Left cardiac atrium (tissue), 4 donors: ENCODE measurements at places on chromosomes 4 and X. TPM values are rescaled to one million over a fixed set of nuclear protein-coding genes. Genes with fewer than 3 reads are reported as not detected.

GRCh38 chr4:40247350-40247749 lies 50.5 kb downstream of the RHOH start:
- DNase-seq = no peak

Gene HMGB2
- 40.0 TPM for total RNA-seq

Gene CORIN
- 106 TPM for total RNA-seq

Gene PAGE5
- not detected for total RNA-seq

DNA sequence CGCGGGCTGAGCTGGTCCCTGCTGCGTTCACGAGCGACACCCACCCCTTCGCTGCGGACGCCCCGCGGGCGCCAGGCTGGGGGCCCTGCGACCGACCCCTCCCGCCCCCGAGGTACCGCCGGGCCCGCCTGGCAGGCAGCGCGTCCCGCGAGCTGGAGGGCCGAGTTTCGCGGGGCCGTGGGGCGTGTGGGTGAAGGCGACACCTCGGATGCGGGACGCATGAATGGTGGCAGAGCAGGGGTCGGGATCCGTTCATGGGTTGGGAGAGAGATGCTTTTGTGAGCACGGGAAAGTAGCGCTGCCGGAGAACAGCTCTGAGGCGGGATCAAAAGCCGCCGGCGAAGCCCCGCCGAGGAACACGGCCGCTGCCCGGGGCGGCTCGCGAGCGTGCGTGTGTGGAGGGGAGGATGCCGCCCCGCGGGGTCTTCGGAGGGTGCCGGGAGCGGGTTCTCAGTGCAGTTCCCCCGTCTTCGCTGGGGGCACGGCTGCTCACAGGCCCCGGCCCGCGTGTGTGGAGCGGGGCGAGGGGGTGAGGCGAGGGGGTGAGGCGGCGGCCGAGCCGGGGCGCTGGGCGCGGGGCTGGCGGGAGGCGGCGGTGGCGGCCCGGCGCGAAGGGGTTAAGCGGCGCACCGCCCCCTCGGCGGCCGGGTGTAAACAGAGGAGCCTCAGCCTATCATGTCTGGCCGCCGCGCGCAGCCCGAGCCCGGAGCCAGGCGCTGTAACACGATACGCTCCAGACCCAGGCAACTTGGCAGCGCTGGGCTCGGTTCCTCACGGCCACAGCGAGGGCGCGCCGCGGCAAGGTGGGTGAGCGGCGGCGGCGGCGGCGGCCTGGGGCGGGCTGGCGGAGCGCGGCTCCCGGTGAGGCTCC lies 205.3 kb downstream of the TENM3 start:
- DNase-seq = peak; percentile 92

Gene CYLC1
- not detected for total RNA-seq

- no peak for DNase-seq
These were observed 72.8 kb upstream of the CAMK2D start for GRCh38 chr4:113834298-113834697.

GRCh38 chr4:76969941-76970529 lies 20.5 kb downstream of the SEPTIN11 start:
- DNase-seq = no peak

DNA sequence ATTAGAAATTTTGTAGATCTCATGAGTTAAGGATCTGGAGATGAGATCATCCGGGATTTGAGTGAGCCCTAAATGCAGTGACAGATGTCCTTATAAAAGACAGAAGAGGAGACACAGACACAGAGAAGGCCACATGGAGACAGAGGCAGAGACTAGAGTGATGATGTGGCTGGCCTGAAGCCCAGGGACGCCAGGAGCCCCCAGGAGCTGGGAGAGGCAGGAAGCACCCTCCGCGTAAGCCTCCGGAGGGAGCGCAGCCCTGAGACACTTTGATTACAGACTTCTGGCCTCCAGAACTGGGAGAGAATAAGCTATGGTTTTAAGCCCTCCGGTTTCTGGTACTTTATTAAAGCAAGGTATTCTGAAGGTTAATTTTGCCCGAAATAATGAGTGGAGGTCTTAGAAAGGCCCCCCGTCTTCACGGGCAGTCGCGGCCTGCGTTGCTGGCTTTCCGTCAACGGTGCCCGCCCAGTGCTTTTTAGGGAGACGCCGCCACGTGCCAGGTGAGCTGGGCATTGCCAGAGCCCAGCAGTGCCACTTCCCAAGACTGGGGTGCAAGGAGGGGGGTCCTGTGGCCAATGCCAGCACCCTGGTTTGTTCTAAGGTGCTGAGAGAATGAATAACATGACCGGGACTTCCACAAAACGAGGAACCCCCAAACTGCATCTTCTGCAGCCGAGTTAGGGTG lies 8.1 kb downstream of the DHRSX start:
- no peak for DNase-seq

DNA sequence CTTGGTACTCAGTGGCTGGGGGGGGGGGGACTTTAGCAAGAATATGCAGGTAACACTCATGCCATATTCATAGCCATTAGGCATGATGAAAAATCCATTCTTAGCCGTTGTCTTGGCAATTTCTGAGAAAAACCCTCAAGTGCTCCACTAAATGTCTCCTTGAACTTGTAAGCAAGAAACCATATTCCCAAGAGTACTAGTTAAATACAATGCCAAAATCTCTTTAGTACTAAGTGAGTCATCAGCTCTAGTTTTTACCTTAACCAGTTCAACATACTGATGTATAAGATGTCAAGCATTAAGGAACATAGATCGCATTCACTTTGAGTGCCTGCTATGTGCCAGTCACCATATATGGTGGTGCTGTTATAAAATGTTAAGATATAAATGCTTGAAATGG lies 27.5 kb downstream of the UBE2D3 start:
- no peak for DNase-seq

DNA sequence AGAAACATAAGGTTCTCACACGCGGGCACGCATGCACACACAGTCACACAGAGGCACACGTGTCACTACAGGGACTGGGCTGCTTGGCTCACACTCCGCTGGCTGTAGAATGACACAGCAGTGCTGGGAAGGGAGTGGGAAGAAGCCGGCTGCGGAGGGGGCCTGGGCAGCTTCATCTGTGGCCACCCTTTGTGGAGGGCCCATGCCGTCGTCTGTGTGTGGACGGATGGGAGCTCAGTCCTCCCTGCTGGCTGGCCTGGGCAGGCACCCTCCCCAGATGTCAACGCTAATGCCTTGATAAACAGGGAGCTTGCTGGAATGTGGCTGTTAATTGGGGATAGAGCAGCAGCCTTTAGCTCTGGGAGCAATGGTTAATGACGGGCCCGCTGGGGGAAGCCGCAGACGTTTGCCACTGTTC lies 621.1 kb downstream of the BCOR start:
- DNase-seq = peak; percentile 27

- no peak for DNase-seq
These were observed 4.4 kb upstream of the PRKX start for GRCh38 chrX:3717742-3718420.

DNA sequence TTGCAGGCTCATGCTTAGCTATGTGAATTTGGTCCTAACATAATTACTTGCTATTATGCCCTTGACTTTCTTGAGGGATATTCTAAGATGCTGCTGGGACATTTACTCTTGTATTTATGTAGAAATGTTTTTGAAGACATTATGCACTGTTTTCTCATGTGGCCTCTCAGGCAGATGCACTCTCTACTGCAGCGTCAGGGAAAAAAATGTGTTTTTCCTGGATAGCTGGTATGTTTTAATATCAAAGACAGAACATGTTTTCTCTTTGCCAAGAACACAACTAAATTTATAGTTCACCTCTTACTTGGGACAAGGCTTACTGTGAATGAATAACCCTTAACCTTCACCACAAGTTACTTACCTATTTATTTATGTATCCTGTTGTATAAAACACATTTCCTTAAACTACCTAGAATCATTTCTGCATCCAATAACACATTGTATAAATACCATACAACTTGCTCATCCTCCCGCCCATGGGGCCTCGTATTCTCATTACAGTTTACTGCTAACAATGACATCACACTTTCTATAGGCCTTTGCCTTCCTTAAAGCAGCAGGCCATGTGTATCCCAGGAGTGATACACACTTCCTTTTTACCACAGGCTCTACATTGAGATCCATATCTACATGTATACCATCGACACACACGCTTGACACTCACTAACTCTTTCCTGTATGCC lies 178.7 kb downstream of the SLIT2 start:
- DNase-seq = no peak

DNA sequence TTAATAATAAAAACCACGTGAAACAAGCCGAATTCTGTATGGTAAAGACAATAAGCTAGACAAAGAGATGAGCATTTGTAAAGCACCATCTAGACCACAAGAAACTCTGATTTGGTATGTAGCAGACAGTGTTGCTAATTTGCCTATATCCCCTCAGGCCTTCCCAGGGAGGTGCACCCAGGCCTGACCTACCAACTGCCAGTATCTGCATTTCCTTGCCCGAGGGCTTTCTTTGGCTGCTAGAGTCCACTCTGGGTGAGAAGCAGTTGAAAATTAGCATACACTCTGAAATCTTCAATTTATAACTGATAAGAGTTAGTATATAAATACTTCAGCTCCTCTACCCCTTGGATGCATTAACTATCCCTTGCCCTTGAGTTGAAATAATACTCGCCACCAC lies 37.4 kb upstream of the IL1RAPL1 start:
- DNase-seq = no peak
